ENCODE measurements at places on chromosomes 1 and 21.

GRCh38 chr1:8283058-8283884 is 34.6 kb upstream of the SLC45A1 start:
- DNase-seq = no peak

- no peak for DNase-seq
These were observed 20.1 kb downstream of the SLC1A7 start for GRCh38 chr1:53122201-53122885.

DNA sequence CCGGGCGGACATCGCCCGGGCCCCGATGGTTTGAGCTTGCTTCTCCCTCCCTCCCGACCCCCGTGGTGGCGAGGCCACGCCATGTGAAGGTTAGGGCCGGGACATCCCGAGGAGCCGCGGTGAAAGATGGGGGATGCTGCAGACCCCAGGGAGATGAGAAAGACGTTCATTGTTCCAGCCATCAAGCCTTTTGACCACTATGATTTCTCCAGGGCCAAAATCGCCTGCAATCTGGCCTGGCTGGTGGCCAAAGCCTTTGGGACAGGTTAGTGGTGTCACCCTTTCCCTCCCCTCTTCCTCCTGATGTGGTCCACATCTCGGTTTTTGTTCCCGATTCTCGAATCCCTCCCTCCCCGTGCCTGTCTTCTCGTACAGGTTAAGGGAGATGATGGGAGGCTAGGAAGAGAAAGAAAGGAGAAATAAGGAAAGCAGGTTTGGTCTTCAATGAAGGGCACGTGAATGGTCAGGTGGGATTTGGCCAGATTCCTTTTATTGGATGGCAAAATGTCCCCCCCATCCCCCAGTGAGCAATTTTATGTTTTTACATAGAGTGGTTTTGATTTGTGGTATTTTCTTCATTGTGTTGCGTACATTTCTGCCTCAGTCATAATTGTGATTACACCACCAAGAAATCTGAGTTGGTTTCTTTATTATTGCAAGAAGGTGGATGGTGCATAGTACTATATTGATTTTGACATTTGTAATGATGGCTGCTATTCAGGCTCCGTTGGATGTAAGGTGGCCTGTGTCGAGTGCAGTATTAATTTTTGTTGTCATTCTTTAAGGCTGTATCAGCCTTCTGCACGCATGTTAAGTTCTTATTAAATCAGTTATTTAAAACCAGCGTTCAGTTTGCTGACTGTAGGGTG is 1.2 kb downstream of the CAMSAP2 start:
- DNase-seq = no peak

- no peak for DNase-seq
These were observed 17.2 kb downstream of the NIBAN1 start for GRCh38 chr1:184956999-184957700.

- DNase-seq = no peak
These were observed 20.8 kb upstream of the ENSA start for GRCh38 chr1:150650193-150650592.

DNA sequence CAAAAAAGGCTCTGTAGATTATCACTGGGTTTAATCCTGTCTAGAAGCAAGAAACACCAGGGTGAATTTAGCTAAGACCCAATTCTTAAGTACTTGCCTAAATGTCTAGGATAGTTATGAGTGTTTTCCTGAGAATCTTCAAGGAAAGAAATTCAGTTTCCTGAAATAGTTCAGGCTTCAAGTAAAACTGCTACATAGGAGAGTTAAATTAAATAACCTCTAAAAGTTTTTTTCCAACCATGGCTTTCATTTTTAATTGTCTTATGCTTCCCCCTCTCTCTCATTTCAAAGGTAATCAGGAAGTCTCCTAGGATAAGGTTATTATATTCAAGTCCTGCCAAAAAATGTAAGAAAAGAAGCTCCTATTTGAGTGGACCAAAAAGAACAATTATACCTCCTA is 46.7 kb upstream of the FBXO28 start:
- DNase-seq = no peak

- no peak for DNase-seq
These were observed 57.9 kb downstream of the BRINP2 start for GRCh38 chr1:177228693-177229065.

- DNase-seq = no peak
These were observed 193.0 kb downstream of the URB2 start for GRCh38 chr1:229819091-229819490.

DNA sequence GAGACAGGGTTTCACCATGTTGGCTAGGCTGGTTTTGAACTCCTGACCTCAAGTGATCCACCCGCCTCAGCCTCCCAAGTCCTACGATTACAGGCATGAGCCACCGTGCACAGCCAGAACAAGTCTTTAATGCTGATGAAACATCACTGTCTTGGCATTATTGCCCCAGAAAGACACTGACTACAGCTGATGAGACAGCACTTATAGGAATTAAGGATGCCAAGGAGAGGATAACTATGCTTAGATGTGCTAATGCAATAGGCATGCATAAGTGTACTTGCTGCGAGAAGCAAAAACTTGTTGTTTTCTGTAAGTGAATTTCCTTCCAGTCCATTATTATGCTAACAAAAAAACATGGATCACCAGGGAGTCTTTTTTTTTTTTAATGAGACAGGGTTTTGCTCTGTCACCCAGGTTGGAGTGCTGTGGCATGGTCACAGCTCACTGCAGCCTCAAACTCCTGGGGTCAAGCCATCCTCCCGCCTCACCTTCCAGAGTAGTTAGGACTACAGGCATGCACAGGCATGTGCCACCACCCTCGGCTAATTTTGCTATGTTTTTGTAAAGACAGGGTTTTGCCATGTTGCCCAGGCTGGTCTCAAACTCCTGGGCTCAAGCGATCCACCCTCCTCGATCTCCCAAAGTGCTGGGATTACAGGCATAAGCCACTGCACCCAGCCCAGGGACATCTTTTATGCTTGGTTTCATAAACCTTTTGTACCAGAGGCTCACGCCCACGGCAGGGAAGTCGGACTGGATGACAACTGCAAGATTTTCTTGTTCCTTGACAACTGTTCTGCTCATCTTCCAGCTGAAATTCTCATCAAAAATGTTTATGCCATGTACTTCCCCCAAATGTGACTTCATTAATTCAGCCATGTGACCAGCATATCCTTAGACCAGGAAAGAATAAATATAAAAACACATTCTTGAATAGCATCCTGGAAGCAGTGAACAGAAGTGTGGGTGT is 23.1 kb downstream of the RHEX start:
- DNase-seq = no peak

DNA sequence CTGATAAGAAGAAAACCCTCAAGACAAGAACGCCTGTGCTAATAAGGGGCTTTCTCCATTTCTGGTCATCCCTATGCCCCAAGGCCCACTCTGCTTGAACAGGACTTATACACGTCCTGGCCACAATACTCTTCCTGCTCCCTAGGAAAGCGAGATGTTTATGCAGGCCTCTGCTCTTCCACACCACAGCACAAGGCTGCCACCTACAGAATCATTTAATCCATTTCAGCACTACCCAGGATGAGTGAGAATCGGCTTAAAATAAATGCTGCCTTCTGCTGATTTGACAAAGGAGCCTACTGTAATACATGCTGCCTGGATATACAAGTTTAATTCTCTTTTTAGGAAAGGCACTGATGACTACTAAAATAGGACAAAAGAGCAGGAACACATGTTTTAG is 29.4 kb downstream of the FRRS1 start:
- no peak for DNase-seq

- DNase-seq = no peak
These were observed 33.1 kb upstream of the LBR start for GRCh38 chr1:225460737-225461532.

- DNase-seq = no peak
These were observed 134.8 kb downstream of the BACH1 start for GRCh38 chr21:29433366-29434059.

DNA sequence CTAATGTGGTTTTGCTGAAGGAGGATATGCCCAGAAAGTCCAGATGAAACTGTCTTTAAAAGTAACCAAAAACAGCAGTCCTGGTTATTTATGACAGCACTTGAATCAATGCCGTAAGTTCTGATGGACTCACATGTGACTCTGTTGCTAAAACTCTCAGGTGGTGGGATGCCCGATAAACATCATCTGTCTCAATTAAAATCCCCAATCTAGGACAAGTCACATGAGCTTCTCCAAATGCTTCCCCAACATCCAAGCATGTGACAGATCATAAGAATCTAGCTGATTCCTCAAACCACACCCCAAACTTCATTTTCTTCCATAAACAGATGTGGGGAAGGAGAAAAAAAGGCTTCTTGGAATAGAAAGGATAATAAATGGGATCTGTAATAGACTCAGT is 786 bp upstream of the CTSK start:
- DNase-seq = no peak

GRCh38 chr1:226634166-226634588 is 85.6 kb downstream of the STUM start:
- DNase-seq = peak; percentile 52

- no peak for DNase-seq
These were observed 7.3 kb upstream of the HPCAL4 start for GRCh38 chr1:39698568-39698967.

DNA sequence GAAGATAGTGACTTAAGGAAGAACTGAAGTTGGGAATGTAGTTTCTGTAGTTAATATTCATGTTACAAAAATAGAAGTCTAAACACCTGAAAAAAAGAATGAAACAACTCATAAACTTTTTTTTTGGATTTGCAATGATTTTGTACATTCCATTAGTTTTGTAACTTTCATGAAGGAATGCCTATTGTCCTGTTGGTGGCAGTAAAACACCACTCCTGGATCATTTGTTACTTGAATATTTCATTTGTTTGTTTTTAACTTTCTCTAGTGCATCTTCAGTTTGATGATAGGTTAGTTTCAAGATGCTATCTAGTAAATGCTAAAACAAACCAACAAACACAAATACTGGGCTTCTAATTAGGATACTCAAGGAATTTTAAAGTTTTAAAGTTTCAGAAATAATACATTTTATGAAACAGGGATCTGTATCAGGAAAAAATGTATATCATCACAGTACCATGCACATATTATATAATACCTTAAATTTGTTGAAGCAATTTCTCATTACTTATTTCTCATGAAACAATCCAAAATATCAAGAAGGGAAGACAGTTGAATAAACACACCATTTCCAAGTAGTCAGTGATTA is 229.7 kb upstream of the CACYBP start:
- DNase-seq = no peak

GRCh38 chr1:147641291-147641690 is 29.0 kb downstream of the ACP6 start:
- no peak for DNase-seq

DNA sequence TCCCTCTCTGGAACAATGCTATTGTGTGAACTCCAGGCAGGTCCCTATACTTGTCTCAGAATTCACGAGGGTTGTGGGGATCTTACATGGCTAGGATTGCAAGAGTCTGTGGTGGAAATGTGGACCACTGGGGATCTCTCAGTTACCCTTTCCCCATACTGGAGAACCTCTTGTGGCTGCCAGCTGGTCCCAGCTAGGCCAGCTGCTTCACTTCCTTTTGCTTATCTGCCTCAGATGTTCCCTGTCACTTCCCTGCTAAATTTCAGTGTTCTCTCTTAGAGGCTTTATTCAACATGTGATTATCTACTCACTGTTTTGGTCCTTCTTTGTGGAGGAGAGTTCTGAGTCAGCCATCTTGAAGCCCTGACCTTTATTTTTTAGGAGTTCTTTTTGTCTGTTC is 75.9 kb upstream of the SAMD13 start:
- no peak for DNase-seq

DNA sequence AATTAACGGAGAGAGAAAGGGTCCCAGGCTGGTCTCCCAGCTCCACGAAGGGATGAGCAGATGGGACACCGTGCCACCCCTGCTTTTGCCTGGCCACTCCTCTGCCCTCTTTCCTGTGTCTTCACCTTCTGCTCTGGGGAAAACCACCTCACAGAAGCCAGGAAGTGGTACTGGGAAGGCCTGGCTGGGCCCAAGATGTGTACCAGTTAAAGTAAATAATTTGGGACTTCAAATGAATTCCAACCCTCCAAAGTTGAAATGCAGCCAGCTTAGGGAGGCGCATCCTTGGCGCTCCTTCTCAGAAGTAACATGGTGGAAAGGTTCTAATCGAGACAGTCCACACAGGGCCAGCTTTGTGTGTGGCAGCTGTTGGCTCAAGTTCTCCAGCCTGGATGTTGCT is 45.7 kb downstream of the MAP3K21 start:
- no peak for DNase-seq

DNA sequence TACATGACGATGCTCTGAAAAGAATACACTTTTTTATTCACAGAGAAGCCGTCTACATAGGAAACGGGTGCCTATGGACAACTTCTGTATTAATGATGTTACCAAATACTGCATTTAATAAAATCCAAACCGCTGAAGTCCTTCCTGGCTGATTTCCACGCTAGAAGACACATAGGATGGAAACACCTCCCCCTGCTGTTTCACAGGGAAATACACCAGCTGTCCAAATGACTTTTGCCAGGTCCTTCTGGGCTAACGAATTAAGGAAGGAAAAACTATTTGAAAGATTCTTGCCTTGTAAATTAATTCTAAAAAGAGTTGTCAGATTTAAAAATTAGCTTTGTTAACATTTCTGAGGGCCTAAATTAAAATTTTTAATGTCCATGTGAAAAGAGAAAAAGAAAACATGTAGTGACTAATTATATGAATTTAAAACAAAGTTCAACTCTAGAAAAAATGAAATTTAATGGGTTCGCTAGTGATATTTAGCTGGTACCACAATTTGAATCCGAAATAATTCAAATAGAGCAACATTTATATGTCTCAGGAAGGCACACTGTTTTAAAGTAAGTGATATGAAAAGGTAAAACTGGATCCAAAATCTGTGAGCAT is 146.0 kb downstream of the RERE start:
- no peak for DNase-seq

DNA sequence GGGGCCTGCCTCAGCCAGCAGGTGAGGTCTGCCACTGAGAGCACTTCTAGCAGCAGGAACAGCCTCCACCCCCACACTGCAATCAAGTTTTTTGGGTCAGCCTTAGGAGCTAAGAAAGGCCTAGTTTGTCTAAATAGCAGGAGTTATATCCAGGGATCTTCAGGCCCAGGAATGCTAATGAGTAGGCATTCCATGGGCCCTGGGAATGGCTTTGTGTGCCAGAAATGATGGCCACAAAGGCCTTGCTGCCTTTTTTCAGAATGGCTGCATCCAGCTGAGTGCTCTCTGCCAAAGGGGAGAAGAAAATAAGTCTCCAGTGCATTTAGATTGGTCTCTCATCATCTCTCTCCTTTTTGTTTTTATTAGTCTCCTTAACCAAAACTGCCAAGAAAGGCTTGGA is 2.8 kb downstream of the MRTO4 start:
- DNase-seq = no peak

- DNase-seq = no peak
These were observed 79.6 kb downstream of the PSMG1 start for GRCh38 chr21:39103689-39104088.

- DNase-seq = no peak
These were observed 280.8 kb upstream of the DPYD start for GRCh38 chr1:98201666-98202081.

DNA sequence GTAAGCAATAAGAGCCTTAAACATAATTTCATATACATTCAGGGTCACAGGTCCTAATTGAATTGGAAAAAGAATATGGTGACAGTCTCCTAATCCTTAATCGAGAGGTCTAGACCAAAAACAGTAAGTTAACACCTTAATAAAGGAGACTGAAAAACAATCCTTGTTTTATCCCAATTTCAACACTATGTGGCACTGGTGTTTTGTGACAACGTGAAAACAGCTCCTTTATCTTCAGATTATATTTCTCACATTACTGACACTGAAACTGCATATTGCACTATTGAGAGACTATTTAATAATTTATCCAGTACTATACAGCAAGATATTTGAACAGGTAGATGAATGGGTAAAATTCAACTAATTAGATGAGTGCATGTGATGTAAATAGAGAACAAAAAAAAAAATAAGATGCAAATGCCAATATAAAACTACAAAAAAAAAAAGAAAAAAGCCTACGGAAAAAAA is 34.1 kb downstream of the TP53BP2 start:
- DNase-seq = no peak
